ENCODE measurements at places on chromosomes 1 and 21. TPM values are rescaled to one million over a fixed set of nuclear protein-coding genes. Genes with fewer than 3 reads are reported as not detected.
A peak's percentile ranks its signal among the peaks of the same experiment; 100 is the strongest.

Gene MYOG
- not detected for total RNA-seq

Gene VN1R5
- not detected for total RNA-seq

Gene KCND3
- total RNA-seq: 0.16 TPM

DNA sequence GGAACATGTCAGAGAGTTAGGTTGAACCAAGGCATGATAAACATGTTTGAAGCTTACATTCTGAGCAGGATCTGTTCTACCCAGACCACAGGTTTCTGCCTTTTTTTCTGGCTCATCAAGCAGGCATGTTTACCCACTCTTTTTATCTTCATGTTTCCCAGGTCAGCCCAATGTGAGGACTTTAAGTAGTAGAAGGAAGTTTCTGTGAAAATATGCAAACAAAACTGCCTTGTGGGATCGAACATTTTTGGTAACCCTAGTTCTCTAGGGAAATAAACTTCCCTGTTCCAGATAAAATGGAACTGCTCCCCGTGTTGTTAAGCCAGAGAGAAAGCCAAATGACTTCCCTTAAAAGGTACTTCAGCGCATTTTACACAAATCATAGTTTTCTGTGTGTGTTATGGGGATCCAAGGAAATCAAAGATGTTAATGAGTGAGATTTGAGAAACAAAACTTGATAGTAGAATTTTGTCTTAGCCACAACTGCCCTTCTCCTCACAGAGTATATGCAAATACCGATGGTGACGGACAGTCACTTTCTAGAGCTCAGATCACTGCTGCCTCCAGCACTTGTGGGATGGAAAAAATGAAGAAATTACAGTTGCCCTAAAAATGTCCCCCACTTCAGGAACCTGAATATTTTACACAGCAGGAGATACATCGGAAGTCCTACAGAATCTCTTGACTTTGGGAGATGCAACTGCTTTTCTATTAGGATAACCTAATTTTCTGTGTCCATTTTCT, 765 bp upstream of the HIPK1 start:
- H3K4me3 ChIP-seq: peak overlapping the region; percentile 80
- peaks cover 24% of the 10 kb centered on the region for H3K4me1 ChIP-seq
- peak overlapping the region; percentile 98 for H3K27ac ChIP-seq
- no peak for DNase-seq
- no peaks in the 10 kb centered on the region for H3K27me3 ChIP-seq

DNA sequence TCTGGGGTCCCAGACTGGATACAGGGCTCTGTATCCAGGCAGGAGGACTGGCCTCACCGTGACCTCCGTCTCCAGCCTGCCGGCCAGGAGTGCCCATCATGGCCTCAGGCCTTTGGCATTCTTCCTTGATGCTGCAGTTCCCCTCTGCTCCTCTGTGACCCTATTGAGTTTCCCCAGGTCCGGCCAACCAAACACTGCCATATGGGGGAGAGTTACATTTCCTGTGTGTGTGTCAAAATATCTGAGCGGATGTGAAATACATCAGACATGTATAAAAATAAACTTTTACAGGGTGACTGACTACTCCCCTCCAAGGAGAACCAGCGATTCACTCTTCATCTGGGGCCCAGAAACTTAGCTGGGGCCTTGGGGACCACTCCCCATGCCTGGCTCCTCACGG, 10.2 kb upstream of the UBL4B start:
- H3K4me3 ChIP-seq: no peak overlapping the region
- no peaks in the 10 kb centered on the region for H3K4me1 ChIP-seq
- no peaks in the 10 kb centered on the region for H3K27me3 ChIP-seq
- no peak for DNase-seq

DNA sequence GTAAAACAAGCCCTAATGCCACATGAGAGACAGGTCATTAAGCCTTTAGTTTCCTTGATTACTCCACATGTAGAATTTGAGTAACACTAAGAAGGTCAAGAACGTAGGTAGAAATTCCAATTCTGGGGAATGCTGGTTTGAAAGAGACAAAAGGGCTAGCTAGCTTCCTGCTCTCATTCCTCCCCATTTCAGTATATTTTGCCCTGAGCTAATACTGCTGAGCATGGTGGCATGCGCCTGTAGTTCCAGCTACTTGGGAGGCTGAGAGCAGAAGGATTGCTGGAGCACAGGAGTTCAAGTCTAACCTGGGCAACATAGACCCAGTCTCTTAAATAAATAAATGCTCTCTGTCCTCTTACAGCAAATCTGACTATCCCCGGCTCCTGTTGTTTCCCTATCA, 12.8 kb downstream of the PRDX6 start:
- DNase-seq: no peak
- H3K36me3 ChIP-seq: peaks cover 42% of the 10 kb centered on the region
- H3K27me3 ChIP-seq: no peaks in the 10 kb centered on the region

GRCh38 chr21:30646904-30647414, 4.3 kb downstream of the KRTAP20-3 start:
- H3K27me3 ChIP-seq: no peaks in the 10 kb centered on the region
- no peak overlapping the region for H3K4me3 ChIP-seq
- H3K27ac ChIP-seq: no peak overlapping the region
- H3K4me1 ChIP-seq: no peaks in the 10 kb centered on the region

Data from natural killer cell (primary cell).